AG20443 (cell line): ENCODE measurements at places on chromosomes 5 and 9.
A peak's percentile ranks its signal among the peaks of the same experiment; 100 is the strongest.

DNA sequence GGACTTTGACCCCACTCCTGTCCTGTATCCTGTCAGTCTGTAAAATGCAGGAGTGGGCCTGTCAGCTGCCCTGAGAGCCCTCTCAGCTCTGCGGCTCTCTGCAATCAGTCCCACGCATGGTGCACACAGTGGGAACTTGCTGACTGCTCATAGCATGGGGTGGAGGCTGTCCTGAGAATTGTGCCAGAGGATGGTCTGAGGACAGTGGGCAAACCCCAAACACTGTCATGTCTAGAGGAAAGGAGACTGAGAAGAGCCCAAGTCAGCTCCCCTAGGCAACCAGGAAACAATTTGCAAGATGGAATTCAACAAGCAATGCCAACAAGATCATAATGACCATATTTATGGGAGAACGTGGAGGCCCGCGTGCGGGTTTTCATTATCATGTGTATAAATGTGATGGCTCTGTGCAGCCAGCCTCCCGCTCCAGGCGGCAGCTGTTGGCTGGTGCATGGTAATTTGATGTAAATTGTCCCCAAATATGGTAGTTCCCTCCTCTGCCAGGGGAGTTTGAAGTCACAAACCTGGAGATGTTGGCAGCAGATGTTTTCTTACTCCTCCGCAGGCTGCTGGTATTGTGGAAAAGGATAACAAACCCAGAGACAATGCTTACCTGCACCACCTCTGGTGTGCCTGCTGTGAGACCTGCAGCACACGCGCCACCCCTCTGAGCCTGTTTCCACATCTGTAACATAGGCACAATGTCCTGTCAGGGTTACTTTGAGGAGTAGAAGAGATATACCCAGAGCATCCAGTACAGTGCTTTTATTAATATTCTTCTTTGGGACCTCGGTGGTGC is 39.8 kb upstream of the ALDH1B1 start:
- peak; percentile 22 for DNase-seq

DNA sequence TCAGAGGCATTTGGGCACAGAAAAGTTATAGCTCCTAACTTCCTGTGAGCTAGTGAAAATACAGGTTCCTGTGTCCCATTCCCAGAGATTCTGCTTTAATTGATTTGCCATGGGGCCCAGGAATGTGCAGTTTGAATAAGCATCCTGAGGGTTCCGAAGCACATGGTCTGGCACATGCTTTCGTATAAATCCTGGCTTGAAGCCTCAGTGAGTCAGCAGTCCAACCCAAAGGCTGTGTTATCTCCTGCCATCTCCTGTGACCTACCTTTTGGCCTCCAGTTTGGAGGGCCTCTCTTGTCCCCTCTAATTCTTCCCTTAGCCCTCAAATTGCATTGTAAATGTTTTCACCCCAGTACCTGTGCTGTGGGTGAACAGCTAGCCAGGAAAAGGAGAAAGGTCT is 183.8 kb downstream of the NR3C1 start:
- DNase-seq = peak; percentile 32

DNA sequence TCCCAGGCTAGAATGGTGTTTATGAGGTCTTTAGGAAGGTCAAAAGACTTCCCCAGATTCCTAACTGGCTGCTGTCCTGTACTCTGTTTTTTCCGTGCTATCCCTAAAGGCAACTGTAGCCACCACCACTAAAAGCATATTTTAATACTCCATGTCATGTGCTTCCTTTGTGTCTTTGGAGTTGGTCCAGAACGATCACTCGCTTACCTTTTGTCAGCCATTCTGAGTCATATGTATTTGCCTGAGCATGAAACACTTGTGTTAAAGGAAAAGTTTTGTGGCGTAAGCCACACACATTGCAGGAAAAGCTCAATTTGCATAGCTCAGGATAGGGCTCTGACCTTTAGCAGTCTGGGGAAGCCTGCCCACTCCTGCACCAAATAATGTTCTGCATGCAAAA is 299.6 kb downstream of the NTRK2 start:
- DNase-seq = no peak

DNA sequence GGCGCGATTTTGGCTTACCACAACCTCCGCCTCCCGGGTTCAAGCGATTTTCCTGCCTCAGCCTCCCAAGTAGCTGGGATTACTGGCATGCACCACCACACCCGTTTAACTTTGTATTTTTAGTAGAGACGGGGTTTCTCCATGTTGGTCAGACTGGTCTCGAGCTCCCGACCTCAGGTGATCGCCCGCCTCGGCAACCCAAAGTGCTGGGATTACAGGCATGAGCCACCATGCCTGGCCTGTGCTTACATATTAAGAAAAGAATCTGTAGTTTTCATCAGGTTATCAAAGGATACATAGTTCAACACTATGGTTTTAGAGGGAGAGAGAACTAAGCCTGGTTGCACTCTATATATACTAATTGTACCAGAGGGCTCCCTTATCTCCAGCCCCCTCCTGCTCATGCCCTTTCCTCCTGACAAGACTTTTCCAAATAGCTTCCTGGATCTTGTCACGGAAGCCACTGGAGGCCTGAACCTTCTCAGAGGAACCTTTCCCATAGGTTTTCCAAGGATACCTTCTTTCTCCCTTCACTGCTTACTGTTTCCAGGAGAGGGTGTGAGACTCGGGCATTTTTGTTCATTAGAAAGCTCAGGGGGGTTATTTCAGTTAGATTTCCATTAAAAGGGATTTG is 53.1 kb downstream of the SLC44A1 start:
- no peak for DNase-seq

GRCh38 chr5:173720953-173721600 is 104.6 kb upstream of the BOD1 start:
- no peak for DNase-seq

- DNase-seq = peak; percentile 52
Observed at GRCh38 chr9:35051069-35051967, 21.1 kb downstream of the VCP start.

DNA sequence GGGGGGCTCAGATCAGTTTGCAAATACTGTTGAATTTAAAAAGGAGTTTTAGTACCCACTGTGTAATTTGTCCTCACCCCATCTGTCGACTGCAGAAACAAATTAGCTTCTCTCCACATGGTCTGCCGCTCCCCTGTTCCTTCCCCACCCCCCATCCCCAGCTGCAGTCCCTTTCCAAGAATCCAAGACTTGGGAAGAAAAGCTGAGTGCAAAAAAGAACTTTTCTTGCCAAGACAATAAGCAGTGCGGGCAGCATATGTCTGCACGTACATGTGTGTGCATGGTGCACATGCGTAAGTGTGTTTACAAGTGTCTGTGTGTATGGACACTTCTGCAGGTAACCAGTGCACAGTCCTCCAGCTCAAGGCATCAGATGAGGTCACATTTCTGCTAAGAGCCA is 125.7 kb upstream of the SMIM23 start:
- no peak for DNase-seq

GRCh38 chr5:126009566-126009965 is 413.6 kb upstream of the GRAMD2B start:
- DNase-seq = no peak

DNA sequence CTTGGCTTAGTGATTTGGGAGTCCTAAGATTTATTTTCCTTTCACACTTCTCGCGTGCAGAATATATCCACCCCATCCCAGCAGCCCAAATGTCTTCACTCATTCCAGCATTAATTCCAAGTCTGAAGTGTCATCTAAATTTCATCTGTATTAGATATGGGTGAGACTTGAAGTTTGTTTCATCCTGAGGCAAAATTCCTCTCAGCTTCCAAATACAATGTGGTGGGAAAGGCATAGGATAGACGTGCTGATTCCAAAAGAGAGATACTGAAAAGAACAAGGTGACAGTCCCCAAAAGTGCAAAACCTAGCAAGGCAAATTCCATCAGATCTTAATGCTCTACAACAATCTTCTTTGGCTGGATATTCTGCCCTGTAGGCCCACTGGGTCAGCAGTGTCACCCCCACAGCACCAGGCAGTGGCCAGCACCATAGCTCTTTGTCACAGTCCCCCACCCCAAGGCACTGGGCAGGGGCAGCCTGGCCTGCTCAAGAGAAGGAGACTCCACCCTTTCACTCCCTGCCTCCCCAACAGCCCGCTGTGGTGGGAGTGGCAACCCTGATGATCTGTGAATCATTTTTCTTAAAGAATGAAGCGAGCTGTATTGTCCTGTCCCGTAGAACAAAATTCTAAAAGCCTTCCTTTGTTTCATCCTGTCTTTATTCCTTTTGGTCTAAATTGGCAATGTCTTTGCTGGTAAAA is 2.7 kb upstream of the ADAM19 start:
- no peak for DNase-seq

- no peak for DNase-seq
Observed at GRCh38 chr5:91065496-91065895, 317.6 kb downstream of the ARRDC3 start.

- peak; percentile 71 for DNase-seq
Observed at GRCh38 chr5:68848091-68848490, 245.7 kb upstream of the SLC30A5 start.

DNA sequence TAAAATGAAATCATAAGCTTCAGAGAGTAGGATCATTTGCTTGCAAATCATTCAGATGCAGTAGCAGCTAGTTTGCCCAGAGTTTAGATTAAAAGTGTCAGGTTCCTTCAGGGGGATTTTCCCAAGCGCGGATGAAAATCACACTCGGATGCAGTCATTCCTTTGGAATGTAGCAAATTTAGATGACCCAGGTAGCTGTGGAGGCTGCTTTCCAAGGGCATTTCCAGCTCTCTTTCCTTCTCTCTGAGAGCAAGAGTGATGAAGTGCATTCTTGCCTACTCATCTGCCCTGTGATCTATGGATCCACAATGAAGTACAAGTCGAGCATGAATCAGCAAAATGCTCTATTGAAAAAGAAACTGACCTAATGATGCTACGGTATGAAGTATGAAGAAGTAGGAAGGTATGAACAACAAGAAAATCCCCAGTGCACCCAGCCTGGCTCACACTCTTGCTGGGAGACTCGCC is 200.2 kb downstream of the PLK2 start:
- DNase-seq = peak; percentile 63

- no peak for DNase-seq
Observed at GRCh38 chr5:132256086-132256782, 1.3 kb upstream of the PDLIM4 start.

GRCh38 chr5:146363161-146363874 is 24.7 kb downstream of the POU4F3 start:
- no peak for DNase-seq

DNA sequence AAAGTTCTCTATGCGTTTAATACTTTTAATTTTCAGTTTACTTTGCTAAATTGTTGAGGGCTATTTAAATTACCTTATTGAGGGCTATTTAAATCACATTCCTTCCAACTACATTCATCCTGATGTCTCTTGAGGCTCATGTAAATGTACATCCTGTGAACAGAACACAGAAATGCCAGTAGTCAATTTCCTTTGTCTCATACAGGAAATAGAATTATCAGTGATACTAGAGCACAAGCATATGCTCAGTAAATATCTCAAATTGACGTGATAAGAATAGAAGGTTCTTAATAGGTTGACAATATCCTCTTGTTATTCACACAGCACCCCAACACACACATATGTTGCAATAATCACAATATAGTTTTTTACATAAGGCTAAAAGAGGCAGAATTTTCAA is 449.0 kb downstream of the CYLC2 start:
- DNase-seq = no peak
